AG10803 (cell line): ENCODE measurements at places on chromosomes 5 and 9.

DNA sequence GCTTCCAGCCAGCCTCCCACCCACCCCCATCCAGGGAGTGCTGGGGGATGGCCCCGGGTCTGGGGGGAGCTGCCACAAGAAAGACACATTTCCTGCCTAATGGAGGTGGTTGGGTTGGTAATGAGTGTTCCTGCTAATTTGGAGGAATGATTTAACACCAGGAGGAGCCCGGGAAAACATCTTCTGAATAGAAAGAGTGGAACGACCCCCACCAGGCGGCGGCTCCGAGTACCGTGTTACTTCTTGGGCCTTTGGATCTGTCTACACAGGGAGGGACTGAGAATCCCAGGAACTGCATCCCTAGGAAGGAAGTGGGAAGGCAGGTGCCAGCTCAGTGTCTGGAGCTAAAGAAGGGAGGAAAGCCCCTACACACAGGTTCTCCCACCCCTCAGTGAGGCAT, 64.6 kb downstream of the TSPAN17 start:
- no peak for DNase-seq

DNA sequence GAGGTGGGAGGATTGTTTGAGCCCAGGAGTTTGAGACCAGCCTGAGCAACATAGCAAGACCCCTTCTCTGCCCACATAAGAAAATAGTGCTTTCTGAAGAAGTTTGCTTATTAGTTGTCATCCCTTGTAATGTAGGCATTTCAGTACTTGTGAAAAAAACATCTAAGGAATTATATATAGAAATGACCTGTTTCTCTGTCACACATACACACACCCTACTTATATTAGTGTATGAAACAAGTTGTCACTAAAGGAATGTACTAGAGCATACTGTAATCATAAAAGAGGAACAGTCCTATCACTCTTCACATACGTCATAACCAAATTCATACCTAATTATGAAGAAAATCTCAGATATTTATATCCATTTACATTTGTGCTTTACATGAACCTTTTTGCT, 122.0 kb downstream of the NIPBL start:
- DNase-seq: no peak

DNA sequence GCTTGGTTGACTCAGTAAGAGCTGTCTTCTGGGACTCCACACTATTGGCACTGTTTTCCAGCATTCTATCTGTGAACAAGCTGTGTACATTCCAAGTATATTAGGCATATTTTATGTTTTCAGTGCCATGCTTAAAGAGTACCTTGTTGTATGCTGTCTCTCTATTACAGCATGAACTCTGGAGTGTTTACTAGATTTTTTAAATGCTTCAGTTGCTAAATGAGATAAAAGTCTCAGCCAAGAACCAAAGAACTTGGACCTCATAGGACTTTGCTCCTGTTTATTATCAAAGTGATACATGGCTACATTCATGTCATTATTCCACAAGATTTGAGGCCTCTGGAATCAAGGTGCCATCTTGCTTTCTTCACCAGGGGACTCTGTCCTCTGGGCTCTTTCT, 167.2 kb downstream of the C9orf152 start:
- DNase-seq: peak; percentile 95

- DNase-seq: no peak
These were observed 284.2 kb downstream of the SMARCA2 start for GRCh38 chr9:2299156-2299842.

GRCh38 chr5:43997647-43998272, 391.5 kb downstream of the FGF10 start:
- DNase-seq: no peak

DNA sequence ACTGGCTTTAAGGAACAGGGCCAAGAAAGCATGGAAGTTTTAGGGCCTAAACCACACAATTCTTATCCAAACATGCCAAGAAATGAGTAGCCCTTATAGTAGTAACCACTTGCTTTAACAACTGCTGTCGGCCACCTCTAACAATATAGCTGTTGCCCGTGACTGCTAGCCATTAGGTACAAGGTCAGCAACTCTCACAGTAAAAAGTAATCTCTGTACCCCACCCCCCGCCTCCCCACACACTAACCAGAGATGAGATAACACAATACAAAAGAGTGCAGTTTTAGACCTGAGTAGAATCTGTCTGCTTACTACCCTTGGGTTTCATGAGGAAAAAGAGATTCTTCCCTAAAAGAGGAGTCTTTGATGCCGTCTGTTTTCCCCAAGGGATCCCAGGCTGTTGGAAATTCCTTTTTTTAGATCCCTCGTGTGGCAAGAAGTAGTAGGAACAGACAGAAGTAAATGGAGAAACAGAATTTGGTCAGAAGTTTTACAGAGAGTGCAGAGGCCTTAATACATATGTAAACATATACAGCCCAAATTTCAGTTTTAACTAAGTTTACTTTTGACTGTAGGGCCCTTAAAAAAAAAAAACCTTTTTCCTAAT, 94.3 kb downstream of the WDR41 start:
- no peak for DNase-seq

DNA sequence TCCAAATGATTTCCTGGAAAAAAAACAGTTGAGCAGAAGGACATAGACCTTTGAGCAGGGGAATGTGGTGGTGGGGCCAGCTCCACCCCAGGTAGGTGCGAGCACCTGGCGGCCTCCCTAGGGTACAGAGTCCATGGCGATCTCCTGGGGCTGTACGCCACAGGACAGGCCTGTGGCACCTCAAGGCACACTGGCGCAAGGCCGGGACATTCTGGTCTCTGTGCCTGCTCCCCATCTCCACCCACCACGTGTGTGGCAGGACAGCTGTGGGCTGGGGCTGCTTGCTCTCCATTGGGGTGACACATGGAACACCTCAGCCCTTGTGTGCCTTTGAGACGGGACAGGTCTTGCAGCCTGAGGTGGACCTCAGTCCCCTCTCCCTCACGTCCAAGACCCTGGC, 25.2 kb downstream of the WNK2 start:
- no peak for DNase-seq
